ENCODE measurements at places on chromosomes 11 and 22.

GRCh38 chr22:33746501-33746928, 173.8 kb downstream of the LARGE1 start:
- no peak for DNase-seq

DNA sequence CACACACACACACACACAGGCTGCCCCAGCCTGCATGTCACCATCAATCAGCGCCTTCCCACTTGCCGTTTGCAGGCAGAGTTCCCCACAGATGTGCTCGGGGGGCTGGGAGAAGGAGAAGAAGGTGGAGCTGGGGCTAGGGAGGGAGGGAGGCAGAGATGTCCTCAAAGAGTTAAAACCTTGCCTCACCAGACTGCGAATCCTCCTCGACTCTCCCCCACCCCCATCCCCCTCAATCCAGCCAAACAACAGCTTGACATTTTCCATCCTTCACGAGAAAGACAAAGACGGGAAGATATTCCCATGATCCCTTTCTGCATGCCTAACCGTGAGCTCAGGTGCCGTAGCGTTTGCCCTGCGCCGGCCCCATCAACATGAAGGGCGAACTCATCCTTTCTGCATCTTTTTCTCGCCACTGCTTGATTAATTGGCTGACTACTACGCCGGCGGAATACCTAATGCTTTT, 365.5 kb downstream of the MIAT start:
- no peak for DNase-seq

DNA sequence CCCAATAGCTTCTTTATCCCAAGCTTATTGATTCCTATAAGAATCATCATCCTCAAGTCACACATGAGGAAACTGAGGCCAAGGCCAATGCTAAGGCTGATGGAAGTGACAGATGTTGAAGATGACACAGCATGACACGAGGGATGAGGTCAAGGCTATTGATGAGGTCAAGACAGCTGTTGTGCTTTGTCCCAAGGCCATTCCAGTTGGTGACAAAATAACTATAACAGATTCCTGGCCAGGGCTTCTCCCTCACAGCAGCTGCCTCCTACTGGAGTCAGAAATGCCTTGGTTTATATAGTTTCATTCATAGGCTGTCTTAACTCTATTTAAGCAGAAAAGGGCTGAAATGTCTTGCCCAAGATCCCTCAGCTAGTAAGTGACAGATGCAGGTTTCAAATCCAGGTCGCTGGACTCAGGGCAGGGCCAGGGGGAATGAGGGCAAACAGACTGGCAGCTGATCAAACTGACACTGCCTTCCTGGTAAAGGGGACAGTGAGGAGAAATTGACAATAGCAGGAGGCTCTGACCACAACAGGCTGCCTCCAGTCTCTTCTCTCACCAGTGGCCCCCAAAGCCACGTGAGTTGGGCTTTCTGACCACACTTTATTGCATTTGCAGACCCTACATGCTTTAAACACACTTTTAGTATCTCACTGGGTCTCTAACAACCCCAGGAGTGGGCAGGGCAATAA, 16.5 kb downstream of the MIF start:
- DNase-seq, result no peak

DNA sequence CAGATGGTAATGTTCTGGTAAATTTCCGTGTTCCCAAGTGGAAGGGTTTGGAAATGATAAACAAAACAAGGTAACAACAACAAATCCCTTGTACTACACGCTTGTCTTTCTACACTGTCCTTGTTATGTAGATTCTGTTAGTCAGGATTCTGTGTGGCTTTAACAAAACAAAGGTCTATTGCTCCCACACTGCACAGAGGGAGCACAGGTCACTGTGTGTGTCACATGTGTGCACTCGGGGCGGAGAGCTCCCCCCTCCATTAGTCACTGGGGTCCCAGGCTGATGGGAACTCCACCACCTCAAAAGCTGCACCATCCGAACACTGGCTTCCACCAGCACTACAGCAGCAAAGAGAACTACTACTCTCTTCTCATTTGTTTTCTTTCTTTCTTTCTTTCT, 227.9 kb downstream of the NTM start:
- DNase-seq, result no peak

GRCh38 chr11:76672431-76673175, 2.1 kb upstream of the LRRC32 start:
- DNase-seq, result peak; percentile 38

DNA sequence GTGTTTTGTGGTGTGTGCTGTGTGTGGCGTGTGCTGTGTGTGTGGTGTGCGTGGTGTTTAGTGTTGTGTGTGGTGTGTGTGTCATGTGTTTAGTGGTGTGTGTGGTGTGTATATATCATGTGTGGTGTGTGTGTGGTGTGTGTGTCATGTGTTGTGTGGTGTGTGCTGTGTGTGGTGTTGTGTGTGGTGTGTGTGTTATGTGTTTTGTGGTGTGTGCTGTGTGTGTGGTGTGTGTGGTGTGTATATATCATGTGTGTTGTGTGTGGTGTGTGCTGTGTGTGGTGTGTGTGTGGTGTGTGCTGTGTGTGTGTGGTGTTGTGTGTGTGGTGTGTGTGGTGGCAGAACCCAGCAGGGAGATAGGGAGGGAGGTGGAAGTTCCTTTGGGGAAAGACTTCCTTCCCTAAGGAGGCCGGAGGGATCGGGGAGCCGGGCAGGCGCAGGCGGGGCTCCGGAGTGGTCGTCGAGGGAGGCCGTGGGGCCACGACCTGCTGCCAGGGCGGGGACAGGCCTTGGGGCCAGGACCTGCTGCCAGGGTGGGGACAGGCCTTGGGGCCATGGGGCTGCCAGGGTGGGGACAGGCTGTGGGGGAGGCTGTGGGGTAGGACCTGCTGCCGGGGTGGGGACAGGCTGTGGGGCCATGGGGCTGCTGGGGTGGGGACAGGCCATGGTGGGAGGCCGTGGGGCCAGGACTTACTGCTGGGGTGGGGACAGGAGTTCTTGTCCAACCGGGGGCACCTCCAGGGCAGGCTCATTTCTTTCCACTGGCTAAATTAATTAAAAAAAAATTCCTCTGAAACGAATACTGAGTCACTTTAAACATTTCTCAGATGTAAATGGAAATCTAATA, 15.2 kb downstream of the PIM3 start:
- peak; percentile 29 for DNase-seq

GRCh38 chr22:21725956-21726649, 9.5 kb downstream of the YPEL1 start:
- no peak for DNase-seq

DNA sequence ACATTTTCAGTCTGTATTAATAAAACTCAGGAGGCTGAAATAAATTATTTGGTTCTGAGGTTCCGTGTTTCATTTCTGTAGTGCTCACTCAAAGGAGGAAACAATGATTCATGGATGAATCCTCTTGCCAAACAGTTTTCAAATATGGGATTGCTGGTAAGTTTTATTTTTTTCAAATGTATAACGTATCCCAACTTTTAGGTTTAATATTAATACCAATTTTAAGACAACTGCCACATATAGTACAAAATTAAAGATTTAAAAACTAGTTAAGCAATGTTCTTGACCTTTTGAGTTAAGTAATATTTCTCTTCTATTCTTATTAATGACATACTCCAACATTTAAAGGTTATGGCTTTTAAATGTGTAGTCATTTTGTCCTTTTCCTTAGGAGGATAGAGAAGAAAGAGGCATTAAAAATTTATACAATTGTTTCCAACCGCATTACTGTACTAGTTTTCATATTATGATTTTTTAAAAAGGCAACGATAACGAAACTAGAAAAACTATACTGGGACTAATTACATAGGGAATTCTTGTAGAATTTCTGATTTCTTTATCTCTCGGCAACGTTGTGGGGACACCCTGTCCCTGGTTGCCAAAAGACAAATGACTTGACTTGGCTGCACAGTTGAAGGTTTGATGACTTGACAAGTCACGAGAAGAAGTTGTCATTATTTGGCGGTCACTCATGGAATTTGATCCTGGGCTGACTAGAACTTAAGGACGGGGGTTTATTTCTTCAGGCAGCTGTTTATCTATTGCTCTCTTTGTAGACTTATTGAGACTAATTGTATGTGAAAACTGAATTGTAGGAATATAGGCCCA, 69.1 kb upstream of the ADSL start:
- no peak for DNase-seq

DNA sequence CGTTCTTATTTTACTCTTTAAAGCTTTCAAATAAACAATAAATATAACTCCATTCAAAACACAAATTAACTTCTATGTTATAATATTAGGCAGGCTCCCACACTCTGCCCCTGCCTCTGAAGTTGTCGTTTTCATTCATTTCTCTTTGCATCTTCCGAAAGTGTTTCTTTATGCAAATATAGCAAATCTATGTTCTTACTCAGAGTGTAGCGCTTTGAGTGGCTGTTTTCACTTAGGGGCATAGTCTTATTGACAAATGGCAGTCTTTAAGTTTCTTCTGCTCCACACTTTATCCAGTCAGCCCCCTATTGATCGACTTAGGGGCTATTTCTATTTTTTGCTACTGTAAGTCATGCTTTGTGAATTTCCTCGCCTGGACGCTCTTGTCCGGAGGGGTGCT, 45.3 kb upstream of the RTL6 start:
- DNase-seq, result no peak

- DNase-seq, result no peak
Observed at GRCh38 chr22:32407312-32407711, 4.7 kb downstream of the RTCB start.

GRCh38 chr11:108703916-108704315, 39.0 kb downstream of the DDX10 start:
- DNase-seq, result no peak

- DNase-seq, result no peak
Observed at GRCh38 chr22:44600207-44600785, 101.7 kb upstream of the PRR5 start.

DNA sequence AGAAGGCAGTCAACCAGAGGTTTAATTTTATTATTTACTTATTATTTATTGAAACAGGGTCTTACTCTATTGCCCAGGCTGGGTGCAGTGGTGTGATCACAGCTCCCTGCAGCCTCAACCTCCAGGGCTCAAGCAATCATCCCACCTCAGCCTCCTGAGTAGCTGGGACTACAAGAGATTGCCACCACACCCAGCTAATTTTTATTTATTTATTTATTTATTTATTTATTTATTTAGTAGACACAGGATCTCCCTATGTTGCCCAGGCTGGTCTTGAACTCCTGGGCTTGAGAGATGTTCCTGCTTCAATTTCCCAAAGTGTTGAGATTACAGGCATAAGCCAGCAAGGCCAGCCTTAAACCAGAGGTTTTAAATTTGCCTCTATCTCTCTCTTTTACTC, 83.1 kb downstream of the RCN1 start:
- no peak for DNase-seq

DNA sequence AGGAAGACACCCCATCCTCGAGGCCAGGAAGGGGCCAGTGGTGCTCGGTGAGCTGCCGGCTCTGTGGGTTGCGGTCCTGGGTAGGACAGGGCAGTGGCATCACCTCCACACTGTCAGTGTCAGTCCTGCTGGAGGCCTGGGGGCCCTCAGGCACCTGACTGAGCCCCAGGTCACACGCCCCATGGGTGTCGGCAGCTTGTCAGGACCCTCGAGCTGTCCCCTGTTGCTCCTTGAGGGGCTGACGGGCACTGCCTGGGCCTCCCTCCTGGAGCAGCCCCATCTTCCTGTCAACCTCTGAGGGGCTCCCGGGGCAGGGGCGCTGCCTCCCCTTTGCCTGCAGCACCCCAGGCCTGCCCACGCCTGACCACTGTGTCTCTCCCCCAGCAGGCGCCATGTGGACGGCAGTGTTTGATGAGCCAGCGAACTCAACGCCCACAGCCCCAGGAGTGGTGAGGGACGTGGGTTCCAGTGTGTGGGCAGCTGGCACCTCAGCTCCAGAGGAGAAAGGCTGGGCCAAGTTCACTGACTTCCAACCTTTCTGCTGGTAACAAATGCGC, 35.4 kb downstream of the SBF1 start:
- no peak for DNase-seq

- no peak for DNase-seq
Observed at GRCh38 chr11:13767471-13767870, 99.0 kb downstream of the FAR1 start.

DNA sequence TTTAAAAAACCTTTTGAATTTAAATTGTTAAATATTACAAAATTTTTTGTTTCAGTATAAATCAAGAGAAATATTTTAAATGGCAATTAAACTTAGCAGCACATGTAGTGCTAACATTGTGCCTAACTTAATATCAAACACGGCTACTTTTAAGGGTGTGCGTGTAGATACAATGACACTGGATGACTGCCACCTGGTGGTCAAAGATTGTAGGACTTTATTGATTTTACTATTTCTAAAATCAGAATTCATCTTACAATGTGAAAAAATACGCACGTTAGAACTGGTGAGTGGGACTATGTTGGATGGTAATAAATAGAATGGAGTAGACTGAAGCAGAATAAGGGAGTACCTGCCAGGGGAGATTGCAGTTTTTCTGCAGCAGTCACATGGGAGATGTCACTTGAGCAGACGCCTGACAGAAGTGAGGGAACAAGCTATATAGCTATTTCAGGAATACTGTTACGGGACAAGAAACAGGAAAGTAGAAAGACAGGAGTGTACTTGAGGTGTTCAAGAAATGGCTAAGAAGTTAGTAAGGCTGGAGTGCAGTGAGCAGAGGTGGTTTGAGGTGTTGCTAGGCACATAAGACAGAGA, 52.9 kb downstream of the UVRAG start:
- no peak for DNase-seq

DNA sequence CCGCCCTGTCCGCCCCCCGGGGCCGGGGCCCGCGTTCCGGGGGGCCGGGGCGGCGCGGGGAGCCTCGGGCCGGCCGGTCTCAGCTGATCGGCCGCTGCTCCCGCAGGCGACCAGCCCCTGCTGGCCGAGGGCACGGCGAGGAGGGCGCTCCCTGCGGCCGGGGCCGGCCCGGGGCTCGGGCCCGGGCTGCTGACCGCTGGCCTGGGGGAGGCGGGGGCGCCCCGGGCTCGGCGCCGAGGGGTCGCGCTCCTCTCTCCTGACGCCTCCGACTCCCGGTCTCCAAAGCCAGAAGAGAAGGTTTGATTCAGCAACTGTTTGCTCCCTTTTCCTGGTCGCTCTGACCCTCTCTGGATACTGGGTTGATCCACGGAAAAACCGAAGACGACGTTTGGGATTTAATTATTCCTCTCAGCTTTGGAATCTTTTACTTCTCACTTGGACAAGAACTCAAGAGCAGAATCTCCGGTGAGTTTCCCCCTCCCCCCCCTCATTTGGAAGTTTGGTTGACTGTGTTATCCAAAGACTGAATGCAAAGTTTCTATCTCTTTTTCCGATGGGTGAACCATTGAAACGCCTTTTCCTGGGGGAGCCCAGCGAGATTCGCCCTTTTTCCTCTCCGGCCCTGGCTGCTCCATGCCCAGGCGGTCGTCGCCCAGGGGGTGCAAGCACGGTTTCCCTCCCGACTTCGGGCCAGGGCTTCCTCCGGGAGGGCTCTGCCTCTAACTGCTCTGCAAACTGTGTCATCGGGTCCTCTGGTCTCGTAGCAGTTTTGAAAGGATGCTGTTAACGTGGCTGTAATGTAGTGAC, 725 bp downstream of the KDM2A start:
- DNase-seq, result peak; percentile 59
